Activated naive CD8-positive, alpha-beta T cell treated with anti-CD3 and anti-CD28 coated beads, Interleukin-2, amount 50 U/mL, for 24 hours (primary cell): ENCODE measurements at places on chromosomes 4 and X.
A peak's percentile ranks its signal among the peaks of the same experiment; 100 is the strongest.

DNA sequence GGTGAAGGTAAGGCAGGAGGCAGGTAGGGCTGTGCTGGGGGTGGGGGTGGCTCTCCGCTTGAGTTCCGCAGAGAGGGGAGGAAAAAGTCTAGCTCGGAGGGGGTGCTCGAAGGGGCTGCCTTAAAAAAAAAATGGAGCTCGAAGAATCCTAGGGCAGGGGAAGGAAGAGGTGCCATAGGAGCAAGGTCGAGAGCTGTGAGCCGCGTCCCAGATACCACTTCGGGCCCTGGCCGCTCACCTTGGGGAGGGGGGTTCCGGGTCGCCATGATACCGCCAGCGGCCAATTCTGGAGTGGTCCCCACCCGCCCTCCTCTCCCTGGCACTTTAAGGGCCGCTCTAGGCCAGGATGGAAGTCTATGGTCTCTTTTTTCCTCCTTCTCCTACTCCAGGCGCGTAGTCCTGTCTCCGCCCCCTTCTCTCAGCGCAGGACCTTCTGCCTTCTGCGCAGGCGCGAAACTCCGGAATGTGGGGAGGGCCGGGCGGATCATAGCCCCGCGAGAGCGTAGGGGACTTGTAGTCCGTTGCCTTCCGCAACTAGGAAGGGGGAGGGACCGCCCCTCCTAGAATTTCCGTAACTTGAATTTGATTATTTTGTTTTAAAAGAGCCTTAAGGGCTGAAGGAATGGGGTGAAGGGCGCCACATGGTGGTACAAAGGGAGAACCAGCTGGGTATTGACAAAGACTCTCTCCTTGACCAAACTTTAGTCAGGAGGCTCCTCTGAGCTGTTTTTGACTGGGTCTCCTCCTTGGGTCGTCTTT lies at the start of gene FUNDC1:
Gene FUNDC1 (minus strand): TSS at position 293 of the 759 bp plus-strand sequence. CDS start 27 bp downstream, at position 266.
- H3K36me3 ChIP-seq: peaks cover 5% of the 10 kb centered on the region
- peaks cover 19% of the 10 kb centered on the region for H3K4me1 ChIP-seq
- H3K27me3 ChIP-seq: no peaks in the 10 kb centered on the region
- H3K27ac ChIP-seq: peak within 1 kb of the TSS; percentile 85
- peak; percentile 89 for DNase-seq

GRCh38 chr4:107712236-107712635 lies 7.8 kb downstream of the PAPSS1 start:
- peaks cover 22% of the 10 kb centered on the region for H3K4me1 ChIP-seq
- H3K36me3 ChIP-seq: peaks cover 13% of the 10 kb centered on the region
- H3K4me3 ChIP-seq: no peak overlapping the region

GRCh38 chr4:103307453-103308247 lies 109.5 kb upstream of the CENPE start:
- H3K27ac ChIP-seq: no peak overlapping the region
- no peaks in the 10 kb centered on the region for H3K36me3 ChIP-seq
- no peaks in the 10 kb centered on the region for H3K4me1 ChIP-seq
- no peak overlapping the region for H3K4me3 ChIP-seq
- H3K27me3 ChIP-seq: no peaks in the 10 kb centered on the region

- H3K27ac ChIP-seq: peak overlapping the region; percentile 95
- H3K4me3 ChIP-seq: peak overlapping the region; percentile 70
- DNase-seq: peak; percentile 54
- peaks cover 69% of the 10 kb centered on the region for H3K36me3 ChIP-seq
- H3K4me1 ChIP-seq: peaks cover 95% of the 10 kb centered on the region
These were observed 22.6 kb downstream of the WDR1 start for GRCh38 chr4:10093801-10094552.

DNA sequence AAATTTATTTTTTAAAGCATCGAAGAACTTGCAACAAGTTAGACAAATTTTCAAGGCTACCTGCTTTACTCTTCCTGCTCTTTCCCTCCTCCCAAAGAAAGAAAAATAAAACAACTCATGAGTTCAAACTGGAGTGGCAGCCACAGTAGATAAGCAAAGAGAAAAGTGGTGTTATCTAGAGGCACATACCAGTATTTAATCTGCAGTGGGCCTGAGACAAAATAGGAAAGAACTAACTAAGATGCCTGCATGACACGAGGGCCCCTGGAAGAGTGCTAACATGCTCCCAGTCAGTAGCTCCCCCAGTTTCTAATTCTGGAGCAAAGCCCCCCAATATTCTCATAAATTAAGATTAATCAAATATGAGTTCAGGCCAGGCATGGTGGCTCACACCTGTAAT lies 7.9 kb downstream of the ARL9 start:
- H3K4me3 ChIP-seq: no peak overlapping the region
- no peaks in the 10 kb centered on the region for H3K4me1 ChIP-seq
- H3K27me3 ChIP-seq: no peaks in the 10 kb centered on the region
- no peak overlapping the region for H3K27ac ChIP-seq
